ENCODE measurements at places on chromosomes 3 and 15.

DNA sequence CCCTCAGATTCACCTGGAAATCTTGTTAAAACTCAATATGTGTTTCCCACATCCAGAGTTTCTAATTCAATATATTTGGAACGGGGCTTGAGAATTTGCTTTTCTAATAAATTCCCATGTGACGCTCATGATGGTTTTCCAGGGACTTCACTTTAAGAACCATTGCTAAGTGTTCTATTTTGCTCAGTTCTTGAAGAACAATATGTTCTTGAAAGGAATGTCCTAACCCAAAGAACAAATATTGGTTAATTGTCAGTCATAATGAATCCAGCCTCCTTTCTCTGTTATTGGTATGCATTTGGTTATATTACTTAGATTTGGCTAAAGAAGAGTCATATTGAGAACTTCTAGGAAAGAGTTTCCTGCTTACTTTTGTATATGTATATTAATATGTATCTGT, 4.4 kb upstream of the PLSCR2 start:
- DNase-seq = no peak

DNA sequence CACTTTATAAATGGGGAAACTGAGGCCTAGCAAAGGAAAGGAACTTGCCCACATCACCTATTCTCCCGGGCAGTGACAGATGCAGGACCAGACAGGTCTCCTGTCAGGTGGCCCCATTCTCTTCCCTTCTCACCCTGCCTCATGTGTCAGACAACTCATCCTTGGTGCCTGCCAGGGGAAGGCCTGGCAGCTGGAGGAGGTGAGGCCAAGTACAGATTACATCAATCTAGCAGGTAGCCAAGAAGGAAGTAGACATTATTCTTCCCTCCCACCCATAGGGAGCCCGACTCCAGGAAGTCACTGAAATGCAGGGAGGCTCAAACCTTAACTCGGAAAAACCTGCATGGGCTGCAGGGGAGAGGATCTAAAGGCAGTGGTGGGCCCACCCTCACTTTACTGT, 39.6 kb downstream of the DAPK2 start:
- DNase-seq = no peak

DNA sequence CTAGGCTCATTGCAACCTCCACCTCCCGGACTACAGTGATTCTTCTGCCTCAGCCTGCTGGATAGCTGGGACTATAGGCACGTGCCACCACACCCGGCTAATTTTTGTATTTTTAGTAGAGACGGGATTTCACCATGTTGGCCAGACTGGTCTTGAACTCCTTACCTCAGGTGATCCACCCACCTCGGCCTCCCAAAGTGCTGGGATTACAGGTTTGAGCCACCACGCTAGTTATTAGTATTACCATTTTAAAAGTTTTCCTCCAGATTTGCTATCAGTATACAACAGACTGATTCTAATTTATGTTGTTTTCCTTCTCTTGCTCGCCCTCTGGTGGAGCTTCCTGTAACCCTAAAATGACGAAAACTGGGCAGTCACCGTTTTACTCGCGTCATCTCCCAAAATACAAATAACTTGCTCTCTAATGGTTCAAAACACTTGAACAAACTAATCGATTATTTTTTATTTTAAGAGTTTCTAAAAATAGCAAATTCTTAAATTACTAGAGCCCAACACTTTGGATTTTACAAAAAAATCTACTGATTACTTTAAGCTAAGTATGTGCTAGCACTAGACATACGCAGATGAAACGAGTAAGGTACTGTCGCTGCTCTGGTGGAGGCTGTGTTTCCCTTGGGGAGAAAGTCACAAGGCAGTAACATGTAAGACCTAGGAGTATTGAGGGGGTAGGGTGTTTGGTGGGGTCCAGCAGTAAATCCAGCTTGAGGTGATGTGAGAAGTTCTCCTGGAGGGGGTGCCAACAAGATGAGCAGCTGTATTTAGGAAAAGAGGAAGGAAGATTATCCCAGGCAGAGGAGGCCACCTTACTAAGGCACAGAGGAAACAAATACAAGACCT, 203.3 kb downstream of the MBNL1 start:
- peak; percentile 31 for DNase-seq

DNA sequence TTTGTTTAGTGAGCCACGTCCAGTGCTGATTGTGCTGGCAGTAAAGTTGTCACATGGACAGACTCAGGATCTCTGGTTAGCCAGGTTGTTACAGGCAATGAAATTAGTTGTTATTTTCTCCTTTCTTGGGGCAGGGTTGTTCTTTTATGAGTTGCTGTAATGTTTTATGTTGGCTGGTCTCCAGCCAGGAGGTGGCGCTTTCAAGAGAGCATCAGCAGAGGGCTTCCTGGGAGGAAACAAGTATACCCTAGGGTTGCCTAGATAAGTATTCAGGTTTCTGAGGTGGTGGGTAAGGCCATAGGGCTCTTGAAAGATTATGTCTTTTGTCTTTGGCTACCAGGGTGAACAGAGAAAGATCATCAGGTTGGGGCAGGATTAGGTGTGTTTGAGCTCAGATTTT, 14.5 kb upstream of the CFAP20DC start:
- no peak for DNase-seq

- DNase-seq = no peak
Observed at GRCh38 chr3:170180079-170180907, 1.2 kb downstream of the PHC3 start.

DNA sequence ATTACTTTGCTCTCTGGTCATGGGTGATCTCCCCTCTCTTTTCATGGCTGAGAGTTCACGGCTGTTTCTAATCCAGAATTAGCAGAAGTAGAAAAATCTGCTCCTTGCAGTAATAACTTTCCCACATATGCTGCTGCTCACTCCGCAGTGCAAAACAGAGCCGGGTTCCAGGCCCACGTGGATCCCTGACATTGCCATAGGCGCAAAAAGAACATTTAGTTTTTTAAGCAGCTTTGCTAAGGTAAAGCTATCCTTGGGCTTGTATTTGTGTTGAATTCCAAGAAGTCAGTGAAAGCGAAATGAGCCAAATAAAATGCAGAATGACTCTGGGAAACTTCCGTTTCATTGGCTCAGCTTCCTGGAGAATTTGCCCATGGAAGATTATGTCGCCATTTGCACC, 633.7 kb upstream of the SUCLG2 start:
- no peak for DNase-seq

- no peak for DNase-seq
Observed at GRCh38 chr15:47409600-47409999, 307.7 kb upstream of the SEMA6D start.

- DNase-seq = no peak
Observed at GRCh38 chr3:170999737-171000242, 26.7 kb downstream of the SLC2A2 start.

GRCh38 chr3:133181392-133182150, 143.4 kb downstream of the TMEM108 start:
- DNase-seq = no peak

- DNase-seq = no peak
Observed at GRCh38 chr3:154188846-154189245, 67.7 kb downstream of the ARHGEF26 start.

DNA sequence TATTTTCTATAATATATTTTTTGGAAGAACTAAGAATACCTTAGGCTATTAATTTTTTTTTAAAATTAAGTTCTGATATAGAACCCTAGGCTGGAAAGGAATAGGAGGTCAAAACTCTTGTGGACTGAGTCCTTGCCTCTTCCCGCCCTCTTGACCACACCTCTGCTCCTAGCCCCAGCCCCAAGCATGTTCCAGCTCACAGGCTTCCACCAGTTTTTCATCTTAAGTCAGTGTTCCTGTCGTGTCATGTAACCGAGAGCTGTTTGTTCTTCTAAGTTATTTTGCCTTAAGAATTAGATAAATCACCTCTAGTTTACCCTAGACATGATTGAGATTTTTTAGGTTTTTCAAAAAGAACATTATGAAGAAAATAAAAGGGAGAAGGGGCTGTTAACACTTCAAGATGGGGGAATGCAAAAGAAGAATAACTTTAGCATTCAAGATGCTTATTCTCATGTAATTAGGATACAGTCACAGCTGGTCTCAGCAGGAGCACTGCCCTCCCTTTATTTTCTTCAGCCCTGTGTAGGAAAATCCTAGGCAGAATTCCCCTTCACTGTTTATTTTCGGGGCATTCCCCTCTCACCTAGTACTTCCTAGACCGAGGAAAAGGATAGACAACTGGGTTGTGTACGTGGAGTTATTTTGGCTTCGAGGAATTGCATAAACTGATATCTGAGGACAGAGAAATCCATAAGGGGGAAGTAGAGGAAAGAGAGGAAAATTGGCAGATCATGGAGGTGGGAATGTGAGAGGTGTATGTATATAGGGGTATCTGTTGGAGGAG, 110.2 kb downstream of the CMSS1 start:
- DNase-seq = no peak

DNA sequence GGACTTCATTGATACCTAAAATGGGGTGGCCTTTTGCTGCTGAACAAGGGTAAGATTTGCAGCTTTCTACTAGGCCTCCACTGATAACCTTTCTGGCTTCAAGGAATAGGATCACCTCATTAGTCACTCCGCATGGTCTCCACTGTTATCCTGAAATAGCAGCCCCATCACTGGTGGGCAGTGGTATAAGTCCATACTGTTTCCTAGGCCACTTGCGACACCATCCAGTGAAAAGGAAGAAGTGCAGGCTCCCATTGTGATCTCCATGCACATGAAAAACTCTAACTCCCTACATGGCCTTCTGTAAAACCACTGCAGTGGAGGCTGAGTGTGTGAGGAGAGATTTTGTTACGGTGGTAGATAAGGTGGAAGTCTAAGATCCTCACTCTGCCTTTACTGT, 1455.9 kb downstream of the SI start:
- no peak for DNase-seq

- DNase-seq = no peak
Observed at GRCh38 chr3:184579513-184579912, 17.9 kb downstream of the EPHB3 start.

DNA sequence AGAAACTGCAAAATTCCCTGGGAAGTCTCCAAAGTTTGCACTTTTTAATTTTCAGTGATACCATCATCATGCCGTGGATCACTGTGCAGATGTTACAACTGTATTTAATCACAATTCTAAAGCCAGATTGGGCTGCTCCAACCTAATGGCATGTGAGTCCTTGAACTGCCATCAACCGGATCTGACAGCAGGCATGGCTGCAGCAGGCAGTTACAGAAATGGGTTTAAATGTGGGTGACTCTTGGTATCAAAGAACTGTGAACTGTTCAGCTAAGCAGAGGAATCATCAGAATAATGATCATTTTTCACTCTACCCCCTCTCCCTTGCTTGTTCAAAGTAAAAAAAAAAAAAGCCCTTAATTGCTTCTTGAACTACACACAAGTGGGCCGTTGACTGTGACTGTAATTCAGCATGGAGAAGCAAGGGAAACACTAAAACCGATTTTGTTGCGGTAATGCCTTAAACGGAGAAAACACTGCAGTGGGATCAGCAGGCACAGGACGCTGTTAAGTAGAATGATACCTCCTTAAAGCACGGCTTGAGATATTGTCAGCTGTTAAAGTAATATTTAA, 152.4 kb downstream of the RORA start:
- no peak for DNase-seq

DNA sequence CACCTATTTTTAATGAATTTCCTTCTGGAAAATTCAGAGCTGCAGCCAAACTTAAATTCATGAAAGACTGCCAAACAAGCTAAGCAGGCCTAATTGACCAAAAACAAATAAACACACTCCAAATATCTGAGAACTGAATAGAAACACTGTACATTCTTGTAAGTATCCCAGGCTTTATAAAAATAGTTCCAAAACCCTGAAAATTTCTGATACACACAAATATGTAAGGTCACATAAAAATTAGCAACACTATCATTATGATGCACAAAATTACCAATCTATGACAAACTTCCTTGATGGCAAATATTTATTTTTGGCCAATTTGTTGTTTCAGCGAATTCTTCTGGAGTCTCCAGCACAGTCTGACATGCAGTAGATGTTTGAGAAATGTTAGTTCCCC, 117.9 kb upstream of the UBE2E2 start:
- DNase-seq = no peak

- no peak for DNase-seq
Observed at GRCh38 chr3:11099306-11099705, 55.0 kb upstream of the HRH1 start.

GRCh38 chr3:156818890-156819289, 7.3 kb upstream of the LEKR1 start:
- no peak for DNase-seq

DNA sequence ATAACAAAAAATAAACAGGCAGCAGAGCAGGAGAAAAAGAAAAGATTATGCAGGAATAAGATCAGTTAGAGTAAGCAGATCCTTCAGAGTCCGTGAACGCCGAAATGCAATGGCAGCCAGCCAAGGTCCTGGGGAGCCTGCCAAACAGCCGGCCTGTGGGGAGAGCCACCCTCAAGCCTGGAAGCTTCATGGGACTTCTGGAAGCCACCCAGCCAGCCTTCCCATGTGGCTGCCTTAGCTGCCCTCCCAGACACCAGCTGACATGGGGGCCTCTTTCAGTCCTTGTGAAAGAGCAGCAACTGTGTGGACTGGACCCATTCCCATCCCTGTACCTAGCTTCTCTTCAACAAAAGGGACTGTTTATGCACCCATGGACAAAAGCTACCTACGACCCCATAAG, 64.9 kb upstream of the RAD18 start:
- no peak for DNase-seq

DNA sequence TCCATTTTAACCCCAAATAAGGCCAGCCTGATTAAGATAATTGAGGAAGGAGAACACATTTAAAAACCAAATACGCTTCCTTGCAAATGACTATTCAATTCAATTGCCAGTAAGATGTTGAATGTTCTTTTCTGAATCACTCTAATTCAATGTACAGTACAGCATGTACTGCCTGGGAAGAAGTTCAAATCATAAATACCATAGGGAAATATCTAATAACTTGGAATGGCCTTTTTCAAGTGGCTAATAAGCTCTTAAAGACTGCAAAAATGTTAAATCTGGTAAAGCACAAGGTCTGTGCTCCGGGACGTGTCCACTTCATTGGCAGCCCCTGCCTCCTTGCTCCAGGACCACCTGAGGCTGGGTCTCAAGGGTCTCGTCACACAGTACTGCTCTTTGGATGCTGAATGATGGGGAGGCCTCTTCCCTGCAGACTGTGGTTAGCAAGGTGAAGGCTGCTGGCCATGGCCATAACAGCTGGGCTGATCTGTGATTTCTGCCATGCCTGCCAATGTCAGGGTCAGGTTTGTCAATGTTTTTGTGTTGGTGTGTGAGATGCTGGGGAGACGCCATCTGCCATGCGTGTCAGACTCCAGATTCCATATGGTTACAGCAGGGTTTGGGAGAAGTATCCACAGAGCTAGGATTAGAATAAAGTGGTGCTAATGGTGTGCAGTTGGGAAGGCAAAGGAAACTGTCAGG, 300.5 kb downstream of the ADAMTS17 start:
- DNase-seq = no peak
